OCI-M1 (cell line): ENCODE measurements at places on chromosomes 5 and 9.

DNA sequence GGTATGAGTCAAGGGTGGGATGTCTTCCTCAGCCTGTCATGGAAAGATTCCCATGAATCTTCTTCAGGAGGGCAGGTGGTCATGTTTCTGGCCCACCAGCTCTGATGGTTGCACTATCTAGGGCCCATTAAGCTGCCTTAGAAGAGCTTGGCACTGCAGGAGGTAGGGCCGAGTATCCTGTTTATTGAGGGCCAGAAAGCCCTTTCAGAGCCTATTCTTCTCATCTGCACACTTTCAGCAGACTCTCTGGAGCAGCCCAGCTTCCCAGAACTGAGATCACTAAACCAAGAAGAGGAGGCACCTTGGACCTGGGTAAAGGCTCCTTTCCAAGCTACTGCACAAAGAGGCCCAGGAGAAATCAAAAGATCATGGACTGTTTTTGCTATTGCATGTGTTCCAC, 146.5 kb downstream of the MTX3 start:
- DNase-seq = no peak

GRCh38 chr9:96040591-96041461, 165.3 kb downstream of the ERCC6L2 start:
- no peak for DNase-seq

- DNase-seq = no peak
Observed at GRCh38 chr5:90483206-90483605, 8.5 kb downstream of the POLR3G start.

GRCh38 chr5:64838376-64838775, 69.6 kb downstream of the CWC27 start:
- DNase-seq = no peak

DNA sequence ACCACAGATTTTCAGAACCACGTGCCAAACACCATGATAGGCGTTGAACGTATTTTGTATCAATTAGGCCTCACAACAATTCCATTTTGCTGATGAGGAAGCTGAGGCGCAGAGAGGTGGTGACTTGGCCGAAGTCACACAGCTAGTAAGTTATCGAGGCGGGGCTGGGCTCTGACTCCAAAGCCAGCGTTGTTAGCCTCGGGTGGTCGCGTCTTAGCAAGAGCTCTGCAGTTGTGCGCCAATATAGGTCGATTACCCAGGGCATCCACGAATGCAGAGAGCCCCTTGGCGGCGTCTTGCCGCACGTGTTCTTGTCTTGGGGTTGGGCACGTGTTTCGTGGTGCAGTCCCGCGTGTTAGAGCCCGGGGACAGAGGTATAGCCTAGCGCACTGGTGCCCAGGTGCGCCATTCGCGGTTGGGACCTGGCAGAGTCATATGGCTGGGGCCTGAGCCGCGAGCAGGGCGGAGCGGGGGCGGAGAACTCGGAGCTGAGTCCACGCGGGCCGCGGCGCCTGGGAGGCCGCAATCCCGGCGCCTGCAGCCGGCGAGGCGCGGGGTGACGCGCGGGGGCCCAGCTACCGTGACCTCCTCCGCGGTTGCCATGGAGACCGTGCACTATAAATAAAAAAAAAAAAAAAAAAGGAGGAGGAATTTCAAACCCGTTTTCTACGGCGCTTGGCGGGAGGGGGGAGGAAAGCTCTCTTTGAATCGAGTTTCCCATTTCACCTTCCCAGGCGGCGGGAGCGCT, 62.3 kb downstream of the CXXC5 start:
- DNase-seq = peak; percentile 57

- no peak for DNase-seq
Observed at GRCh38 chr9:134897584-134898170, 17.1 kb downstream of the FCN2 start.

GRCh38 chr5:171433982-171434676, 14.7 kb downstream of the FGF18 start:
- DNase-seq = no peak

DNA sequence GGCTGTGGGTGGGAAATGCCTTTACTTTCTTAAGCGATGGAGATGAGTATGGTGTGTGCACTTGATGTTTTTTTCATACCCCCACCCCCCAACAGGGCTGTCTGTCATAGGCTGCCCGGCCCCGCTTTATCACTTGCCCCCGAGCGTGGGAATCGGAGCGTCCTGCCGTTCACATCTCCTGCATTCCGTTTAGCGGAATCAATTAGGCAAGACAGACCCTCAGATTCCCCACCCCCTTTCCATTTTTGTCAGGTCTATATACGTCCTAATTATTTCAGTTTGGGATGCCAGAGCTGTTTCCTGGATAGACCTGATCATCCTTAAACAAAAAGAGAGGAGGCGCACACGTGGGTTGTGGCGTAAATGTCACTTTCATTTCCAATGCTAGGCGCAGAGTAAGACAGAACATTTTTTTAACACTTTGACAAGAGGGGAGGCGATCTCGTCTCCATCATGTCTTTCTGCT, 217.2 kb downstream of the MEF2C start:
- no peak for DNase-seq

GRCh38 chr9:36897019-36897418, 137.0 kb downstream of the PAX5 start:
- DNase-seq = no peak

GRCh38 chr5:65440456-65440855, 41.3 kb downstream of the ADAMTS6 start:
- no peak for DNase-seq

DNA sequence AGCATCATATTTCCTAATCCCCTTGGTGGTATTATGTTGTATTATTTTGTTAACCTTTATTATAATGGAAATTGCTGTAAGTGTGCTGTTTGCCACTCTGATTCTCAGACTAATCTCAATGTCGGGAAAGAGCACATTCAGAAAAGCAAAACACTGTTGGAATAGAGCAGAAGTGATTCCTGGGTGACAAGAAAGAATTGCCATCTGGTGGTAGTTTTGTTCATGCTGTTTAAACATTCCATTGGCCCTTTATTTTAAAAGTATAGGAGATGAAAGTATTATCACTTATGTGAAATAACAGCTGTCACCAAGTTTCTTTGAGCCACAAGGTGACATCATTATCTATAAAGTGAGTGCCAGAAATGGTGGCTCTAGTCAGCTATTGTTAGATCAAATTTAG, 301.3 kb upstream of the SGCD start:
- DNase-seq = no peak

GRCh38 chr5:87541033-87541432, 128.3 kb upstream of the CCNH start:
- peak; percentile 84 for DNase-seq
